ENCODE measurements at places on chromosomes 13 and 19.
A peak's percentile ranks its signal among the peaks of the same experiment; 100 is the strongest.

GRCh38 chr13:28447206-28447605 lies 47.7 kb downstream of the FLT1 start:
- no peak for DNase-seq

GRCh38 chr13:79691826-79692225 lies 210.9 kb downstream of the NDFIP2 start:
- no peak for DNase-seq

GRCh38 chr13:86562866-86563265 lies 763.6 kb upstream of the SLITRK6 start:
- DNase-seq = no peak

GRCh38 chr13:25778808-25779305 lies 273.0 kb downstream of the SHISA2 start:
- no peak for DNase-seq

DNA sequence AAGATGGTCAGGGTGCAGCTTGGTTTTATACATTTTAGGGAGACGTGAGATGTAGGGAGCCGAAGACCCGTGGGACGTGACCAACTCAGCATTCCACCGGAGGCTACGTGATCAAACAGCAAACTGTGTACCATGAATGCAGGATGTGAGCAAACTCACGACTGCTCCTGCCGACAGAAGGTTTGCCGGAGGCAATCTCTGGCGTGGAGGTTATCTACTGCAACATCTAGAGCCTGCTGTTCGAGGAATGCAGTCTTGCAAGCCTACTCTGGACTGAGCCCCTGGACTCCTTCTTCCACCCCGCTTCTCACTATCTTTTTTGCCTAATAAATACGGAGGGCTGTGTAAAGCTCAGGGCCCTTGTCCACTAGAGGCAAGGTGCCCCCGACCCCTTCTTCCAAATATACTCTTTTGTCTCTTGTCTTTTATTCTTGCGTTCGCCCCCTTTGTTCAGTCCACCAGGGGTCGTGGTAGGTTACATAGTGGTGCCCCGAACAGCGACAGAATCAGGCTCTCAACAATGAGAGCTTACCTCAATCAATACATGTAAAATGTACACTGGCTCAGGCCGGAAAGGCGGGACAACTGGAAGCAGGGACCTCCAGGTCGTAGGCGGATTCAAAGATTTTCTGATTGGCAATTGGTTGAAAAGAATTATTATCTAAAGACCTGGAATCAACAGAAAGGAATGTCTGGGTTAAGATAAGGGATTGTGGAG lies 8.9 kb upstream of the OR1I1 start:
- DNase-seq = no peak

DNA sequence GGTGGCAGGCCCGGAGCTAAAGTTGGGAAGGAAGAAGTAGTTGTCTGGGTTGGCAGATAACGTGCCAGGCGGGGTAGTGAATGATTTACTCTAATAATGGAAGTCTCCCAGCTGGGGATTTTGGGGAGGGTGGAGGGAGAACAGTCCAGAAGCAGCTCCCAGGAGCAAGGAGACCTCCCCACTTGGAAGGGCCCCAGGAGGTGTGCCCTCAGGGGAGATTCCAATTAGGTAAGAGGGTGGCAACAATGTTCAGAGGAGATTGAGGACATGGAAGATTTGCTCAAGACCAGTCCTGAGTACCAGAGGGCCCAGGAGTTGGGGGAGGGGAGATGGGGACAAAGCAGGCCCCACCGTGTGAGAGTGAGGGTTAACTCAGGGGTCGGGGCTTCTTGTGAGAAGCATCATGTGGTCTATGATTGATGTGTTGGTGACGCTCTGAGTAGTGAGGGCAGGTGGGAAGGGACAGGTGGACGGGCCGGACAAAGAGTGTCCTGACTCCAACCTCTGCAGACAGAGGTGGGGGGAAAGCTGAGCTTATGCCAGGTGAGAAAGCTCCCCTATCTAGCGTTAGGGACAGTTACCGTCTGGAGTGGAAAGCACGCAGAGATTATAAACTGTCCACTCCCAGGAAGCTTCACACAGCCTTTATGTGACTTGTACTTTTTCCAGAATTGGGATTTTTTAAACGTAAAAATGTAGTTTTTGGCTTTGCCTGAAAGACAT lies 3.5 kb downstream of the SPINT2 start:
- DNase-seq = no peak

GRCh38 chr13:34307607-34308006 lies 489.7 kb downstream of the RFC3 start:
- no peak for DNase-seq

- no peak for DNase-seq
Measured at GRCh38 chr13:32453981-32454380, 26.1 kb upstream of the N4BP2L1 start.

- no peak for DNase-seq
Measured at GRCh38 chr19:18214779-18215433, 11.1 kb upstream of the RAB3A start.

DNA sequence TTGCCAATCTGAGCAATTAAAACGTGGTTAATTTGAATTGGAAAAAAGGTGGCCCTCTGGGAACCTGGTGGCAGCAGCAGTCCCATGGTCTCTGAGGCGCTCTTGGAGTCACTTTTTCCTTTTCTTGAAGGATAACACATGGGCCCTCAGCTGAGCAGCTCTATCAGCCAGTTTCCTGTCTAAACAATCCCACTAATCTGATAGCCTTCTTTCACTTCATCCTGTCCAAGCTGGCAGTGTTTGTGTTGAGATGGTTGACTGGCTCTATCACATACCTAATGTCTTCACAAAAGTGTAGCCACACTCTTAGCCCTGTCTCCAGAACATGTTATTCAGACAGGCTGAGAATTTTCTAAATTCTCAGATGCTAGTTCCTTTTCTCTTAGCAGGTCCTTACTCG lies 10.7 kb downstream of the MZT1 start:
- no peak for DNase-seq

DNA sequence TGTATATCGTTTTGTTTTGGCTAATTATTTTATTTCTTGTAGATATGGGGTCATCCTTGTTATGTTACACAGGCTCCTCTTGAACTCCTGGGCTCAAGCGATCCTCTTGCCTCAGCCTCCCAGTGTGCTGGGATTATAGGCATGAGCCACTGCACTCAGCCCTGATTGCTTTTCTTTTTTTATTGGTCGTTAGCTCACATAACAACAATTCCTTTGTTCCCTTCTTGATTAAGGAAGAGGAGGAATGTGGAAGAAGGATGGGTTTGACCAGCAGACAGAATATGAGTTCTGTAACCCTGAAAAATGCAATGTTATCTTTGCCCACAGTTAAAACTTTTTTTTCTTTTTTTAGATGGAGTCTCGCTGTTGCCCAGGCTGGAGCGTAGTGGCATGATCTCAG lies 11.4 kb downstream of the BRME1 start:
- DNase-seq = no peak

GRCh38 chr13:51628059-51628852 lies 44.0 kb downstream of the WDFY2 start:
- no peak for DNase-seq

DNA sequence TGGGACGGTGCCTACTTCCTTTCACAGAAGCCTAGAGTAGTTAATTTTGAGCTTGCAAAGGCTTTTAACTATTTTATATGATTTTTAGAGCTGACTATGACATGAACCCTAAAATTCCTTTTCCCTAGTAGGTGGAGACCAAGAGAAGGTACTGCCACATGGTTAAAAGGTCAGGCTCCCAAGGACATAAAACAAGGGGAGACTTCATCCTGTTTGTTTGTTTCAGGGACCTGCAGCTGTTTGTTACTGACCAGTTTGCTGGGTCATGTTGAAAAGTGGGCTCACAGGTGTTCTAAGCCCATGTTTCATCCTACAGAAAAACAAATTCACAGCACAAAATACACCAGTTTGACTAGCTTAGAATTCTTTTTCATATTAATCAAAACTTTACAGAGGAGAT lies 3.9 kb upstream of the ZNF460 start:
- DNase-seq = no peak

- DNase-seq = no peak
Measured at GRCh38 chr19:39481676-39482075, 1.0 kb downstream of the TIMM50 start.

DNA sequence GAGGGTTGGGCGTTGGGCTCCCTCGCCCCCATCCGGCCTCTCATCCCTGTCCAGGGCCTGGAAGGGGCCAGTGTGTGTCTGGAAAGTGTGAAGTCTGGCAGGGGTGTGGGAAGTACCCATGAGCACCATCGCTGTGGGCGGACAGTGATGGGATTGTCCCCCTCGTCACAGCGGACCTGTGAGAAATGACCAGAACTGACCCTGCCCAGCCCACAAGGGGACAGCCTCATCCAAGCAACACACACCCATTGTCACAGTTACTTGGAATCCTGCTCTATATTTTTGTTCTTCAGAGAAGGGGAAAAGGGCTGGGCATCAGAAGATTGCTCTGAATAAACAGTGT lies 18.6 kb downstream of the MCF2L start:
- DNase-seq = no peak

DNA sequence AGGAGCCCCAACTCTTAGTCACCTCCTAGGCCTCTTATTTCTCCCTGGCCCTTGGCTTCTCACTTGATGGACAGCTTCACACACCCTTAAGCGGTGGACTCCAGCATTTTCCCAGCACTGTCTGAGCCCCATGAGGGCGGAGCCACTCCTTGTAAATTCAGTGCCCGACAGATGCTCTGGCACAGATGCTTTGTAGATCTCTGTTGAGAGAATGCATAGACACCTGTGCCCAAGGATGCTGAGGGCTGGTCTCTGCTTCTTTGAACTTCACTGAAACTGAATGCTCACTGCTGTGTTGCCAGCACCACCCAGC lies 3.3 kb downstream of the SYCN start:
- DNase-seq = no peak

GRCh38 chr19:13339869-13340268 lies 166.4 kb downstream of the CACNA1A start:
- peak; percentile 64 for DNase-seq

DNA sequence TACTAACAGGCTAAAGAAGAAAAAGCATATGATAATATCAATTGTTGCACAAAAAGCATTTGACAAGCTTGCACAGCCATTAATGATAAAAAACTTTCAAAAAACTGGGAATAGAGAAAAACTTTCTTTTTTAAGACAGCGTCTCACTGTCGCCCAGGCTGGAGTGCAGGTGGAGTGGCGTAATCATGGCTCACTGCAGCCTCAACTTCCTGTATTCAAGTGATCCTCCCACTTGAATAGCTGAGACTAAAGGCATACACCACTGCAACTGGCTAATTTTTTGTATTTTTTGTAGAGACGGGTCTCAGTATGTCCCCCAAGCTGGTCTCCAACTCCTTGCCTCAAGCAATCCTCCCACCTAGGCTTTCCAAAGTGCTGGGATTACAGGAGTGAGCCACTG lies 382.8 kb downstream of the TSHZ3 start:
- DNase-seq = no peak

- DNase-seq = no peak
Measured at GRCh38 chr19:30271816-30272215, 100.4 kb upstream of the ZNF536 start.

DNA sequence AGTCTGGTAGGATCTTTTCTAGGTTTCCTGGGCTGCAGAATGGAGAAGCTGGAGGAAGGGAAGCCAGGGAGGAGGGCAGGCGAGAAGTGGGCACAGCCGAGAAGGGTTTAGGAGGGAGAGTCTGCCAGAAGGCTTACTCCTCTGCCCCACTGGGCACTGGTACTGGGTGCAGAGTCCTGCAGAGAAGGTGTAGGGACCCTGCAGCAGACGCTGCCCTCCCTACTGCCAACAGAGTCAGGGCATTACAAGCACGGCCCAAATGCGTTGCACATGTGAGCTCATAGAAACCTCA lies 726 bp upstream of the PEPD start:
- DNase-seq = no peak

GRCh38 chr19:46025835-46026234 lies 3.0 kb upstream of the PGLYRP1 start:
- no peak for DNase-seq

Measured in cerebellar nuclear complex (tissue), 1 donor.